DMS153 (cell line): ENCODE measurements at places on chromosomes 12 and 14.

DNA sequence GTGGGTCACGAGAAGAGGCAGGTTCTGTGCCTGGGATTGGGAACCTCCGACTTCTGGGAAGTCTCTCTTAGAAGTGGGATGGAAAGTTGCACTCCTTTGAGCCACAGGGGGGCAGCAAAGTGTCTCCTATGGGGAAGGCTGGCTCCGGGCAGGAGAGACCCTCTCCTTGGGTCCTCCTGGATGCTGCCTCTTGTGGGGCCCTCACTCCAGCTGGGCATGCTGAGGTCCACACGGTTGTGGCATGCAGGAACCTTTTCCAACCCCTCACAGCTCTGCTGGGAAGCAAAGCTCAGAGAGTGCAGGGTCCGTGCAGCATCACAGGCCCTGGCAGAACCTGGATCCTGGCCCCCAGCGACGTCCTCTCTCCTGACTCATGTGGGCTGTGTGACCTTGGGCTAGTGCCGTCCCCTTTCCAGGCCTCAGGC is 17.4 kb downstream of the SDSL start:
- DNase-seq: peak; percentile 14

- no peak for DNase-seq
Measured at GRCh38 chr14:99231850-99232713, 39.9 kb downstream of the BCL11B start.

GRCh38 chr12:101967506-101967905 is 90.1 kb downstream of the DRAM1 start:
- DNase-seq: no peak

DNA sequence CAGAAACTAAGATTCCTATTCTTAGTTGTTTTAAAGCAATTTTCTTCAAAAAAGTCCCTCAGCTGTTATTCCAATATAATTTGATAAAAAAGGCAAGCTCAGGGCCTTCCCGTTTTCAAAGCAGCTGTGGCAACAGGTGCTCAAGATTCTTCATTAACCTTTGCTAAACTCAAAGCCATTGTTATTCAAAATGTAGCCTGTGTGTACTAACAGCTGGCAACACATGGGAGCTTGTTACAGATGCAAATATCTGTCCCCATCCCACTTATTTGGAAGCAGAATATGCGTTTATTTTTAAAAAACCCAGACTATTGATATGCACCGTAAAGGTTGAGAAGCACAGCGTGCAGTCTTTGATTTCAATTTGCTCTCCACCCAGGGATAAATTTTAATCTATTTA is 210.4 kb upstream of the SYT10 start:
- no peak for DNase-seq

DNA sequence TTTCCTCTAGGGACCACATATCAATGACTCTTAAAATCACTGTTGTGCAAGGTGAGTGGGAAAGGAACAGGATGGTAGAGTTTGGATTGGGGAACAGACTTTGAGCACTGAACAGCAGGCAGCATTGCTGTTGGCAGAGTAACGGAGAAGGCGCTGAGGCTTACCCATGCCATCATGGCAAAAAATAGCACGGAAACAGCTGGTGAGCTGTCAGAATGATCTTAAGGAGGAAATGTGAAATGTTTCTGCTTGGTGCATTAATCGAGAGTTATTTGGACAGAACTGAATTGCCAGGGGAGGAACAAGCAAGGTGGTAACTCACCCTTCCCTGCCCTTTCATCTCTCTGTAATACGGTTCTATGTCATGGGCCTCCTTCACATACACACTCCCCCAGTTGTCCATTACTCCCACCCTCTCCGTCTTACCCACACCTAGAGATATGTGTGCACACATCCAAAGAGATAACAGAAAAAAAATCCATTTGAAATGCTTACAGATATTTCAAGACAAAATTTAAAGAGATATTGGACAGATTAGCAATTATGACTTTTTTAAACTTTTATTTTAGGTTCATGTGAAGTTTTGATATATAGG is 572.5 kb downstream of the DIO2 start:
- DNase-seq: no peak

DNA sequence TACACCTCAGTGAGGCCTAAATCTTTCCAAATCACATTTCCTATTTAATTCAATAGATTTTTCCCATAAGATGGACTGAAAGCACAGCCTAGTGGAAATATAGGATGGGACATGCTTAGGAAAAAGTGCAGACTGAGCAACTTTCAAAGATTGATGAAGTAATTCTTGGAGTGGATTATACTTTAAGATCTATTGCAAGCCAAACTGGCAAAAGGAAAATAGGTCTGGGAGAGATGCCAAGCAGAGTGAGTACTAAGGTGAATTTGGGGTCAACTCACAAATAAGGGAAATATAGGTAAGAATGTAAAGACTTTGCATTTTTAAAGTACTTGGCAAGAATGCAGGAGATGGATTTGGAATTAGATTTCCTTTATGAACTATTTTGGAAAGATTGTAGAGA is 170.2 kb upstream of the FOXG1 start:
- DNase-seq: no peak

DNA sequence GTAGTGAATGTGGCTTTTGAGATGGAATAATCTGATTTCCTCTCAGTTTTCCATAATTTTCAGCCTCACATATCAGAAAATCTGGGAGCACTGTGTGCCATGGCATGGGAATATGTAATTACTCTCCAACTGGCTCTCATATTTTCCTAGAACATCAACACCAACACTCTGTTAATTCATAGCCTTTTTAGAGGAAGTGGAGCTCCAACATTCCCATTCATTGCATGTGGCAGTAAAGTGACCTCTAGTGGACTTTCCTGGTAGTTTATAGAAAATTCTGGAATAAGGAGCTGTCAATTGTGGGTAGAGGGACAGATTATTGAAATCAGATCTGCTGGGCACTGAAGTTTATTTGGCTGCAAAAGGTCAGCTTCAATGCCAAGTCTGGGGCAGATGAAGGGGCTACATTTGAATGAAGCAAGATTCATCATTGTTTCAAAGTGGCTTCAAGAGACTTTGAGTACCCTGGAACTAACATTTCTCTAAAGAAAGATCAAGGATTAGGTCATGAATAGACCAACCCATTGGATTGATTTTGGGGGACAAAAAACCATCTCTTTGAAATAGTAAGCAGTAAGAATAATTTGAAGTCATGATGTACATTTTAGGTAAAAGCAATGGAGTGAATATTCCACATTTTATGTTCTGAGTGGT is 23.6 kb upstream of the USP44 start:
- peak; percentile 35 for DNase-seq

GRCh38 chr12:6099316-6099715 is 25.2 kb downstream of the VWF start:
- DNase-seq: no peak

DNA sequence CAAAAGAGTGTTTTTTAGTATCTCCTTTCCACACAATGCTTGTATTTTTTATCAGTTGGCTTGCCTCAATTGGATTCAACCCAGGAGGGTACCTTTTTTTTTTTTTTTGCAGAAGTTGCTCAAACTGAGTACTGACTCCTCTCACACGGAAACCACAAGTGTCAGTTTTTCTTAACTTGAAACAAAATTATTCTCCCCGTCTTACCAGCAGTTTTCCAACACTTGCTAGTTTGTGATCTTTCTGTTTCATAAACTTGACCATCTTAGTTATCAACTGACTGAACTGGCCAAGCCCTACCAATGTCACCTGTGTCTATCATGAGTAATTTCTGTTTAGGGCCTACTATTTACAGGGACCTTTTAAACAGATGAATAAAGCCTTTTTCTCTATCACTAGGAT is 34.1 kb upstream of the ITPR2 start:
- DNase-seq: no peak

GRCh38 chr12:52061470-52062166 is 8.2 kb upstream of the ATG101 start:
- DNase-seq: no peak

- DNase-seq: no peak
Measured at GRCh38 chr14:102479107-102479506, 30.5 kb downstream of the ANKRD9 start.

DNA sequence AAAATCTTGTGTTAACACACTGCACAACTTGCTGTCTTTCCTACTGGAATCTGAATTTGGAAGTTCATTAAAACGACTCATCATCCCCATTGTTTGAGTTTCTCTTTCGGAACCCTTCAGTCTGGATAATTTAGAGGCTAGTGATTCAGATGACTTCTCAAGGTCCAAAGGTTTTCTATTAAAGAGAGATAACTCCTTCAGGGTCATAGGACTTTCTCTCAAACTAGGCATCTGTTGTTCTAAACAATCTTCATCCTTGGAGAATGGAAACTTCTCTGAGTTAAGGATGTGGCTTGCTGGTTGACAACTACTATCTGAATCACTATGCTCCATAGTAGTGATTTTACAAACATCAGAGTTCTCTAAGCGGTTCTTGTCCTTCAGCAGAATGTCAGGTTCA is 4.4 kb downstream of the MLH3 start:
- no peak for DNase-seq

DNA sequence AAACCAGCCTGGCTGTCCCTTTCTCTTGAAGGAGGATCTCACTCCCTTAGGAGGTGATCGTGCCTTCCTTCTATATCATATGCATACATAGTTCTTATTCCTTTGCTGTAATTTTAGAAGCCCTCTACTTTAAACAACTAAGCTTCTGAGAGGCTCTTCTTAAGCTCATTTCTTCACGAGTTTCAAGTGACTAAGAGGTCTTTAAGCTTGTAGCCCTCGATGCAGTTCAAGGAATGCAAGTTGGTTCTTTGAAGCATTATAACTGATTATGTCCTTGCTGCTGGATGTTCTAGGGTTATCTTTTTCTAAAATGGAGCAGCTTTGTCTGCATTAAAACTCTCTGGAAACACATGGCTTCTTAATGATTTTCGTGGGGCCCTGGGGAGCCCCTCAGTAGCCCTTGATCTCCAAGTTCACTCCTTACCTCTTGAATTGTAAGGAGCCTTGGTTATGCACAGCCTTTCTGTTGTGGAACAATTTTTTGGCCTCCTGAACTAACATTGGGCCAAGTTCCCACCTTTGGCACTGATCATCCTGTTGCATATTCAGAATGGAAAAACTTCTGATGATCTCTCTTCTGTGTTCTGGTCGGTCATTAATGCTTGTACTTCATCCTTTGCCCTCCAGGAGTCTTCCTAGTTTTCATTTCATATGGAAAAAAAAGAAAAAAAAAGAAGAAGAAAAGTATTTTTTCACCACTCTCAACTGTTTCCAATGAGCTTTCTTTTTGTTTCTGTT is 12.6 kb downstream of the RASSF8 start:
- no peak for DNase-seq

DNA sequence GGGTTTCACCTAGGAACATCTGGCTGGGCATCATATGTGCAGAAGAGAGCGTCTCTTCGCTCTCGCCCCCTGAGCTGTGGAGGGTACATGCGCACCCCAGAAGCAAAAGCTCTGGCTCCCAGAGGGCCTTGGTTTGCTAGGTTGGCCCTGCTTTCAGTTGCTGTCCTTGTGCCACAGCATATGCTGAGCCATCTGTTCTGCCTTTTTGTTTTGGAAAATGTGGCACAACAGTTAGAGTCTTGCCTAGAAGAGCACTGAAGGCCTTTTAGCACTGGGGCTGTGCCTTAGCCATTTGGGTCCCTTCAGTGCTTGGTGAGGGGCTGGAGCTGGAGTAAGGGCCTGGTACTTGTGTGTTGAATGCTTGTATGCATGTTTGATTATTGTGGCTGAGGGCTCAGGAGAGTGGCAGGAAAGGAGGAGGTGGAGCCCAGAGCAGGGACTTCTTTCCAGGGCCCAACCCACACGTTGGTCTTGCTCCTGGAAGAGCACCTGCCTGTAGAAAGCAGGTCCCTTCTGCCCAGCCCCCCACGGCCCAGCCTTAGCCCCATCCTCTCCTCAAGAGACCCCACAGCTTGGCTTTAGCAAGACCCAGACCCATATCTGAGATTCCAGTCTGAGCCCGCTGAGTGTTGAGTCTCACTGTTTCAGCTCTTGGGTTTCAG is 113.7 kb downstream of the SLC25A47 start:
- DNase-seq: no peak

GRCh38 chr12:89799316-89799715 is 90.7 kb upstream of the ATP2B1 start:
- DNase-seq: no peak

DNA sequence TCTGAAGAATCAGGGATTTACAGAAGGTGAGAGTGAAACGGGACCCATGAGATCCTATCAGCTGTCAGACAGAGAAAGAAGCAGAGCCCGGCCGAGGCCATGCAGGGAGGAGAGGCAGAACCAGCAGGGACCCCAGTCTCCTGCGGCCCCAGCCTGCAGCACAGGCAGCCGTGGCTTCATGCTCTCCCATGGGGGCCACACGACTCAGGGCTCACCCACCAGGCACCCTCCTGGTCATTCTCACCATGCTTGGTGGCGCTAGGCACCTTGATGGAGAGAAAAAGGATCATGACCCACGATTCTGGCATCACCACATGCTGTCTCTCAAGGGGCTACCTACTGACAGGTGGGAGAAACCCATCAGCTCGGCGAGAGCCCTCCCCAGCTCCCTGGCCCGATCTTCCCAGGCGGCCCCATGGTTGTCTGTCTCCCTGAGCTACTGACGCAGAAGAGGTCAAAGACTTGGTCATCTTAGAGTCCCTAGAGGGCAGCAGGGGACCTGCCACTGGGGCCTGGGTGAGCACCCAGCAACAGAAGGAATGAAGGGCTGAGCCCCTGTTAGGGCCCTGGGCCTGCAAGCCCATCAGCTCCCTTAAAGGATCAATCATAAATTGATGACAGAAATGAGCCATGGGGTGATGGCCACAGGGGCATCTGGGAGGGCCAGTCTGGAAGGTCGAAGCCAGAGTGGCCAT is 58.0 kb downstream of the ITPK1 start:
- DNase-seq: no peak

- no peak for DNase-seq
Measured at GRCh38 chr12:53585448-53586125, 40.6 kb downstream of the ATF7 start.

- no peak for DNase-seq
Measured at GRCh38 chr12:25189656-25190055, 5.3 kb downstream of the DNAI7 start.

GRCh38 chr14:102509746-102510615 is at the start of gene ANKRD9:
Gene ANKRD9 (minus strand): TSS chr14:102509776. CDS start chr14:102507889, 1,887 bp downstream.
- DNase-seq: peak; percentile 47

- no peak for DNase-seq
Measured at GRCh38 chr12:42180990-42181596, 36.4 kb upstream of the GXYLT1 start.

DNA sequence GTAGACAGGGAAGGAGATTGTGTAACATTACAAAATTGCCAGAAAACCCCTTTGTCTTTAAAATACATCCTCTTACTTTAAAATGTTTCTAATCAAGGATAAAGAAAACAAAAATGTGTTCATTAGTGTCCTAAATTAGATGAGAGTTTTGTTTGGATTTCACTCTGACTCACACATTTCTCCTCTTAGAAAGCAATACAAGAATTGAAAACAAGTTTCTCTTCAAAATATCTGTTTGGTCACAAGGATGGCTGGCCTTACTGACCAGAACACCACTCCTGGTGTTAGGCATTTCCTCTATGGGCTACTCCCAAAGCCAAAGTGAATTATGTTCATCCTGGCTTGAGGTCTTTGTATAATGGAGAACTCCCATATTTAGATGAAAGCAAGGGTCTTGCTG is 6.4 kb downstream of the GUCY2C start:
- no peak for DNase-seq

DNA sequence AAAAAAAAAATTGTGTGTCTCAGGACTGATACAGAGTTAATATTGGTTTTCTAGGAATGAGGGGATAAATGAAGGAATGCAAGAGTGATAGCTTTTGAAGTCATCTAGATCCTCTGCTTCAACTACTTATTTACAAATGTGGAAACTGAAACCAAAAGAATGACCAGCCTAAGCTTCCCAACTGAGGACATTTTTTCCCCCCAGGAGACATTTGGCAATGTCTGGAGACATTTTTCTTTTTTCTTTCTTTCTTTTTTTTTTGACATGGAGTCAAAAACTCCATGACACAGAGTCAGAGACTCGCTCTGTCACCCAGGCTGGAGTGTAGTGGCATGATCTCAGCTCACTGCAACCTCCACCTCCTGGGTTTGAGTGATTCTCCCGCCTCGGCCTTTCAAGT is 15.3 kb downstream of the DLK1 start:
- DNase-seq: no peak
